Activated gamma-delta T cell treated with anti-CD3 and anti-CD28 coated beads, Interleukin-2, amount 50 U/mL, for 16 hours (primary cell): ENCODE measurements at places on chromosomes 11 and 22.
A peak's percentile ranks its signal among the peaks of the same experiment; 100 is the strongest.

- no peak for DNase-seq
Observed at GRCh38 chr22:44821741-44822475, 69.5 kb downstream of the ARHGAP8 start.

DNA sequence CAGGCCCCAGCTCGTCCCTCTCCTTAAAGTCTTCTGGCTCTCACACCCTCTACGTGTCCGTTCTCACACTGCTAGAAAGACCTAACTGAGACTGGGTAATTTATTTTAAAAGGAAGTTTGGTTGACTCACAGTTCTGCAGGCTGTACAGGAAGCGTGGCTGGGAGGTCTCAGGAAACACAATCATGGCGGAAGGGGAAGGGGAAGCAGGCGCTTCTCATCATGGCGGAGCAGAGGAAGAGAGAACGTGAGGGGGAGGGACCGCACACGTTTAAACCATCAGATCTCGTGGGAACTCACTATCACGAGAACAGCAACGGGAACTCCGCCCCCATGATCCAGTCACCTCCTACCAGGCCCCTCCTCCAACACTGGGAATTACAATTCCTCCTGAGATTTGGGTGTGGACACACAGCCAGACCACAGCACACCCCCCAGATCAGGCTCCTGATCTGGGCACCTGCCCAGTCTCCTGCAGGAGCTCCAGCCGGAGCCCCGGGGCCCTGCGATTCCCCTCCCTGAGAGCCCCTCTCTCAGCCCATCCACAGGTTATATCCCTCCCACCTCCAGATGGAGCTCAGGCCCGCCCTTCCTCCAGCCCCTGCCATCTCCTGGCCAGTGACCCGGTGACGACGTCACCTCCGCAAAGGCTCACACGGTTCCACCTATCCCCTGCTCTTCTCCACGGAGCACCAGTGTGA is 170.2 kb downstream of the BRD1 start:
- peak; percentile 64 for DNase-seq

- DNase-seq = no peak
Observed at GRCh38 chr11:59197991-59198390, 14.7 kb downstream of the MPEG1 start.

- DNase-seq = no peak
Observed at GRCh38 chr11:107494055-107494454, 36.4 kb upstream of the CWF19L2 start.

DNA sequence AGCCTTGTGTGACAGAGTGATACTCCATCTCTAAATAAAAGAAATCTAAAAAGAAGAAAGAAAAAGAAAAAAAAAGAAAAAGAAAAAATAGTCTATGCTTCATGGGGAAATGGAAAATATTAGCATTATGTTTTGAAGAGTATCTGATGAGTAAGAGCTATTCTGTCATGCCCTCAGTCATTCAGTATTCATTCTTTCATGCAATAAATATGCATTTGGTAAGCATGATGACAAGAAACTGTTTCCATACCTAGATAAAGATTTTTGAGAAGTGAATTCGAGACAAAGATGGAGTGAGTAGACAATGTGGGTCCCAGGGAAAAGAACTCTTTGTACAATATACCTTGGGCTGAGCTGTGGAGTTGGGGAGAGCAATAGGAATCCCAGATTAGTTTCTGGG is 6.2 kb upstream of the IFTAP start:
- DNase-seq = no peak

DNA sequence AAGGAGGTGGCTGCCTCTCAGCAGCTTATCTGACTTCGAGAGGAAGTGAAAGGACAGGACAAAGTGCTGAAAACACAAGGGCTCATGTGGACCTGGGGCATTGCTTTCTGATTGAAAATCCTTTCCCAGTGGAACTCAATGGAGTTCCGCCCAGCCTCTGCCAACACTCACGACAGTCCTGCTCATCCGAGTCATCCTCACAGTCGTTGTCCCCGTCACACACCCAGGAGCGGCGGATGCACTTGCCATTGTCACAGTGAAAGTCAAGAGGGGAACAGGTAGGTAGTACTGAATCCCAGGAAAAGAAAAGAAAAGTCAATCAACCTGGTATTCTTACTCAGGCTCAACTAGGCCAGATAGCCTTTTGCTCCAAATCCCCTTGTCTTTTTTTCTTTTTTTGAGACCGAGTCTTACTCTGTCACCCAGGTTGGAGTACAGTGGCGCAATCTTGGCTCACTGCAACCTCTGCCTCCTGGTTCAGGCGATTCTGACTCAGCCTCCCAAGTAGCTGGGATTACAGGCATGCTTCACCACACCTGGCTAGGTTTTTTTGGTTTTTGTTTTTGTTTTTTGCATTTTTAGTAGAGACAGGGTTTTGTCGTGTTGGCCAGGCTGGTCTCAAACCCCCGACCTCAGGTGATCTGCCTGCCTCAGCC is 18.1 kb downstream of the LRP4 start:
- DNase-seq = no peak
